NCI-H146 (cell line): ENCODE measurements at places on chromosomes 2 and 18.
A peak's percentile ranks its signal among the peaks of the same experiment; 100 is the strongest.

- DNase-seq, result no peak
These were observed 93.8 kb downstream of the EDAR start for GRCh38 chr2:108895188-108895587.

DNA sequence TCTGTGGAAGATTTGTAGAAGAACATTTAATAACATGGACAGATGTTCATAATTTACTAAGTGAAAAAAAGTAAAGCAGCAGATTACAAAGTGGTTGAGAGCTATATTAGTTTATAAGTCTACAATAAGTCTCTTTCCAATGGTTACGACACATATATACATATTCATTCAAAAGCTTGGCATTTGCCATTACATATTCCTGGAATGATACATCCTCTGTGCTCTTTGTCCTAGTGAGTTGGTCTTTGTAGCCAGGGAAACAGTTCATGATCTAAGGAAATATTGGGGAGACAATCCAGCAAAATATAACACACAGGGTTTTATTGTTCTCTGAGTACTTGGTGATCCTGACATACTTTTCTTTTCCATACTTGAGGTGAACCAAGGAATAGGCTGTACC is 32.5 kb upstream of the SOS1 start:
- DNase-seq, result no peak

GRCh38 chr18:62610701-62611411 is 88.0 kb downstream of the ZCCHC2 start:
- peak; percentile 82 for DNase-seq

GRCh38 chr2:224586127-224586695 is 1.0 kb upstream of the CUL3 start:
- no peak for DNase-seq

GRCh38 chr2:208595386-208596275 is 189.0 kb downstream of the PTH2R start:
- DNase-seq, result no peak

GRCh38 chr2:22525681-22526080 is 859.3 kb upstream of the KLHL29 start:
- no peak for DNase-seq

DNA sequence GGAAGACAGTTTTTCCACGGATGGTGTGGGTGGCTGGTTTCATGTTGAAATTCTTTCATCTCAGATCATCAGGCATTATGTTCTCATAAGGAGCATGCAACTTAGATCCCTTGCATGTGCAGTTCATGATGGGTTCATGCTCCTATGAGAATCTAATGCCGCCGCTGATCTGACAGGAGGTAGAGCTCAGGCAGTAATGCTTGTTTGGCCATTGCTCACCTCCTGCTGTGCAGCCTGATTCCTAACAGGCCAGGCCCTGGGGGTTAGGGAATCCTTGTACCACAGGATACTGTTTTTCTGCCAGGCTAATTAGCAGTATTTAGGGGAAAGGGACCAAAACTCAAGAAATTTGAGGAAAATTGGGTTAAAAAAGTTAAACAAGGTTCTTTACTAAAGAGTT is 5.3 kb upstream of the LHCGR start:
- DNase-seq, result no peak

DNA sequence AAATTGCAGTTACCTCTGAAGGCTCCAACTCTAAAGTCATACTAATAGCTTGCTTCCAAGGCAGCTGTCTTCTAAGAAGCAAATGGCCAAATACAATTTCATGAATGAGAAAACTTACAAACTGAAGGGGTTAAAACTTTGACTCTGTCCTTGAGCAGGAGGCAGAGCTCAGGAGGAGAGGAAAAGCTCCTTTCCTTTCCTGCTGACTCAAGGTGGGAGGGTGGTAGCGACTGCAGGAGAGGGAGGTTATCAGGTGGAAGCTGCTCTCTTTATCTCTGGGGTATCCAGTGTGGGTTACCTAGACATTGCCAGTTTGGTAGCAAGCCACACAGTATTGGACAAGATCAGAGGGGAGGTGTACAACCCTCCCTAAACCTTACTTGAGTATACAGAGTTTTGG is 2.7 kb upstream of the EFEMP1 start:
- no peak for DNase-seq

GRCh38 chr2:190854726-190855125 is 25.9 kb upstream of the GLS start:
- DNase-seq, result no peak

- no peak for DNase-seq
These were observed 774.7 kb downstream of the METTL4 start for GRCh38 chr18:1796636-1797035.

- no peak for DNase-seq
These were observed 851.1 kb downstream of the SLC4A3 start for GRCh38 chr2:220478305-220479058.

DNA sequence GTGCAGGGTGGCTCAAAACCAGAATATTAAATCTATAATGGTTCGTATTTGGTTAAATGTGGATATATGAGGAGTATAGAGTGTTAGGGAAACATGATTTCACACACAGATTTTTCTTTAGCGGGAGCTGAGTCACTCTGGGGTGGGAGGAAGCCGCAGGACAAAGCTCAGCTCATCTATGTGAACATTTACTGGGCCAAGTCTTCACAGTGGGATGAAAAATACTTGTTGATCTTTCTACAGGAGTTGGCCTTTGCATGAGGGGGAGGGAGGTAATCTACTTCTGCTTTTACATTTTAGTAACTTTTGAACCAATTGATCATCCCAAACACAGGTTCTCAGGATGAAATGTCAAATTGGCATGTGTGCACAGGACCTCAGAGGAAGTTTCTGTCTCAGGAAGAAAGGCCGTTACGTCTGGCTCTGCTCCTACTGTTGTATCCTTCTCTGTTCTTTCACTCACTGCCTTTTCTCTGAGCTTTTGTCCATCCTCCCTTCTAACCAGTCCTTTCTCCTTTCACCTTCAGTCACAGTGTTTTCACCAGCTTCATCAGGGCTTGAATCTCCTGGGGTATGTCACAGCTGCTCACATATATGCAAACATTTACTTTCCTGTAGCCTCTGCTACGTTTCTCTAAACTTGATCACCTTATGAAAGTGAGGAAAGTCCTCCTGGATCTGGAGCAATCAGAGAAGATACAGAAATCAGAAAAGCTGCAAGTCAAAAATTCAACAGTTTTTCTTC is 943.3 kb upstream of the FANCL start:
- DNase-seq, result peak; percentile 38

GRCh38 chr2:21498016-21498415 is 374.2 kb downstream of the TDRD15 start:
- no peak for DNase-seq

DNA sequence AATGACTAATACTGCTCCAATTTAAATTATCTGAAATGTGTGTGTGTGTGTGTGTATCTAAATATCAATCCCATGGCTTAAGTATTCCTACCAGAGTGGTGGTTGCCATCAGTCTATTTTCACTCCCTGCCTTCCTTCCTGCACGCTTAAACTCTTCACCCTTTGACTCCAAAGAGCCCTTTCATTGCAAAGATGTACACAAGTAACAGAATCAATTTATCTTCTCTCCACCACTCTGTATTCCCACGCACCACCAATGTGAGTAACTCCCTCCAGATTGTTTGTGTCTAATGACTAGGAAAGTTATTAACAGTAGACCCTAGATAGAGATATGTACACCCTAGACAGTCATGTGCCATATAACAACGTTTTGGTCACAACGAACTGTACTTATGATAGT is 42.8 kb downstream of the ARL6IP6 start:
- no peak for DNase-seq

- DNase-seq, result no peak
These were observed 1142.3 kb downstream of the RPIA start for GRCh38 chr2:89833780-89834117.

GRCh38 chr2:186806591-186806990 is 42.4 kb downstream of the ZSWIM2 start:
- DNase-seq, result no peak

- no peak for DNase-seq
These were observed 4.0 kb upstream of the LYG2 start for GRCh38 chr2:99259465-99259864.

DNA sequence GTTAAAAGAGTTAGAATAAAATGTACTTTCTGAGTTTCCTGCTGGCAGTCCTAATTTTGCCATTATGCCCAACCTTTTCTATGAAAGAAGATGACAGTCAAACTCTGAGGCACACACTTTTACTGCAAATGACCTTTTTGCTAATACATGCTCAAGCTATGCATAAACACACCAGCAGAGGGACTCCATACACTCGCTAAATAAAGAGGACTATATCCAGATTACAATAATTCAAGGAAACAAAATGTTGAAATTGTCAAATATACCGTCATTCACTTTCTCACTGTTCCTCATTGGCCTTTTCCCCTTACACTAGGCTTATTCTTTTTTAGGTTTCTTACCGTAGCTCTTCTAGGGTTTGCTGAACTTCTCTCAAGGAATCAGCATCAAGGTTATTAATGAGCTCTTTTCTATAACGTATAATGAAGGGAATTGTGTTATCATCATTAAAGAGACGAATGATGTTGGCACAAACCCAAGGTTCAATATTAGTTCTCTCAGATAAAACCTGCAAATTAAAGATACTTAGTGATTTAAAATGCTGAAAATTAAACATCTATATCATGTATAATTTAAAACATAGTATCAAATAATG is 25.7 kb downstream of the SRBD1 start:
- peak; percentile 29 for DNase-seq

DNA sequence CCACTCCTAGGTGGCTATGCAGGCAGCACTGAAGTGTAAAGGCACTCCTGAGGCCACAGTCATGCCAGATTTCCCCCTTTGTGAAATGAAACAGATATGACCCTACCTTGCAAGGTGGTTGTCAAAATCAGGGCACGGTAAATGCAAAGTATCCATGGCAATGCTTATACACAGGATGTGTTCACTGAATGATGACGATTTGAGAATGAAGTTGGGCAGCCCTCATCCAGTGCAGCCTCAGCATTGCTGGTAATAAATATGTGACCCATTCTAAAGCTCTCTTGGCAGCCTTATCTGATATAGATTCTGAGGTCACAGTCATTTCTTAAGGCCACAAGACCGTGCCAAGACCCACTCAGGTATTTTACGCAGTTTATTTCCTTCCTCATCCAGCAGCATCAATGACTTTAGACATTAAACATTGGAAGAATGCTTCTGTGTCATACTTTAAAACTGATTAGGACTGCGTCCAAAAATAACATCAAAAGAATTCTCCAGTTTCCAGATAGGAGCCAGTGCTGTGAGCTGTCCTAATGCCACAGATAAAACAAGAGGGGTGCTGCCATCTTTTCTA is 125.5 kb upstream of the SERTAD2 start:
- DNase-seq, result no peak

- no peak for DNase-seq
These were observed 176.6 kb downstream of the GFPT1 start for GRCh38 chr2:69210385-69210784.

- DNase-seq, result no peak
These were observed 160.2 kb downstream of the FBXO15 start for GRCh38 chr18:73987247-73987980.

- no peak for DNase-seq
These were observed 317.6 kb downstream of the PRKCE start for GRCh38 chr2:45968946-45969584.

DNA sequence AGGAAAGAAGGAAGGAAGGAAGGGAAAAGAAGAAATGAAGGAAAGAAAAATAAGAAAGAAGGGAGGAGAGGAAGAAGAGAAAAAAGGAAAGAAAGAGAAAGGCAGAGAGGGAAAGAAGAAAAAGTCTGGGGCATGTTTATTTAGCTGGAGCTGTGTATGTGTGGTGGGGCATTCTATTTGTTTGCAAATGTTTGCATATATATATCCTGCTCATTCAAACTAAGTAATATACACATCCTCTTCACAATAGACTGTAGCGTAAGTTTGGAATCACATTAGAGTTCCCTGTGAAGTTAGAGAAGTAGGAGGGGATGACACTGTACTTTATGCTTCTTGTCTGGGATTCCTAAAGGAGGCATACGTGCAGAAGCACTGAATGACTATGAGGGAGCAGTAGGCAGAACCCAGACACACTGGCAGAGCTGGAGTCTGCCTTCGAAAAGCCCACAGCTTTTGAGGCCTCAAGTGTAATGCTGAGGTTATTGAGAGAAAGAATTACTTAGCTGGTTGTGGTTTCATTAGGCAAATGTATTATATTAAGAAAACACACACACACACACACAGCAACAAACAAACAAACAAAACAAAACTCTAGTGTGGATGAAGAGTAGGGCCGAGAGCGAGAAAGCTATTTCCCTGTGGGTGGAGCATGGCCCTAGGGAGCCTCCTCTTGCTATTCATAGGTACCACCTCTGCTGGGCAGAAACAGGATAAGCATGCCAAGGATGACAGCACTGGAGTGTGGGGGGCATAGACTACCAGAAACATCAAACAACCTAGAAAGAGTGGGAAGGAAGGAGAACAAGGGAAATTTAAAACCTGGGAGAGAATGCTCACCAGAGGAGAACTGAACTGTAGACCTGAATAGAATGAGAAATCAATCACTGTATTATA is 905.1 kb upstream of the NXPH2 start:
- no peak for DNase-seq

- peak; percentile 45 for DNase-seq
These were observed 34.7 kb downstream of the PTPN18 start for GRCh38 chr2:130390460-130391057.

- no peak for DNase-seq
These were observed 73.5 kb downstream of the ANTXR1 start for GRCh38 chr2:69086466-69086865.

- DNase-seq, result no peak
These were observed 47.2 kb downstream of the HDLBP start for GRCh38 chr2:241268306-241268705.

DNA sequence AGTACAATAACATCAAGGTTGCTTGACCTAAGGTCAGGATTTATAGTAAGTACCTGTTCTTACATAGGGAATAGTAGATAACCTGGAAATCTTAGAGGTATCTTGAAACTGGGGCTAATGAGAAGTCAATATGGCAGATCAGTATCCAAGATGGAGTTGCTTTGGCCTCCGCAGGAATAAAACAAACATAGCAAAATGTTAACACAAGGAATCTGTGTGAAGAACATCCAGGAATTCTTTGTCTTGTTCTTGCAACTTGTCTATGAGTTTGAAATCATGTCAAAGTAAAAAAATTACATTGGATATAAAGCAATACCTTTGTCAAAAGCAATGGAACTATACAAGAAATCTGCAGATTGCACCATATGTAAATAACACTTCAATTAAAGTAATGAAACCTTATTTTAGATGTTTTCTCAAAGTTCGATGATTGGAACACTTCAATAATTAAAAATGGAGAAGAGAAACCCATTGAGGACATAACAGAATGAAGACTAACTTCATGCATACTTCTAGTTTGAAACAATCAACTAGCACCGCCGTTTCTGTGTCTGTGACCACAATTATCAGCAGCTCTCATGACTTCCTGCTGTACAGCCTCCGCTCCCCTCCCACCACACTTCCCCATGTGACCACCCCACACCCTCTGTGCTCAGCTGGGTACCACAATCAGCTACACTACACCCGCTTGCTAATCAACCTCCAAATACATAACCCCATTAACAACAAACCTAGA is 27.6 kb downstream of the C2orf76 start:
- no peak for DNase-seq

GRCh38 chr18:34018336-34018735 is 206.4 kb downstream of the NOL4 start:
- no peak for DNase-seq

- DNase-seq, result peak; percentile 72
These were observed 711 bp downstream of the SFXN5 start for GRCh38 chr2:73070643-73071359.

GRCh38 chr2:96942907-96943632 is 43.3 kb downstream of the FAM178B start:
- no peak for DNase-seq

- DNase-seq, result no peak
These were observed 12.6 kb upstream of the ITM2C start for GRCh38 chr2:230852113-230852512.
